ENCODE measurements at places on chromosomes 12 and 14. TPM values are rescaled to one million over a fixed set of nuclear protein-coding genes. Genes with fewer than 3 reads are reported as not detected.

P2RX2 gene
- total RNA-seq, result not detected

PLEKHD1 gene
- under 0.01 TPM for total RNA-seq

ADCY4 gene
- total RNA-seq, result 1.3 TPM

DMAC2L gene
- 4.8 TPM for total RNA-seq

PPP1R1A gene
- not detected for total RNA-seq

LRFN5 gene
- 3.6 TPM for total RNA-seq

KLHL33 gene
- 1.5 TPM for total RNA-seq

OR10P1 gene
- total RNA-seq, result not detected

KRT78 gene
- total RNA-seq, result not detected

DNA sequence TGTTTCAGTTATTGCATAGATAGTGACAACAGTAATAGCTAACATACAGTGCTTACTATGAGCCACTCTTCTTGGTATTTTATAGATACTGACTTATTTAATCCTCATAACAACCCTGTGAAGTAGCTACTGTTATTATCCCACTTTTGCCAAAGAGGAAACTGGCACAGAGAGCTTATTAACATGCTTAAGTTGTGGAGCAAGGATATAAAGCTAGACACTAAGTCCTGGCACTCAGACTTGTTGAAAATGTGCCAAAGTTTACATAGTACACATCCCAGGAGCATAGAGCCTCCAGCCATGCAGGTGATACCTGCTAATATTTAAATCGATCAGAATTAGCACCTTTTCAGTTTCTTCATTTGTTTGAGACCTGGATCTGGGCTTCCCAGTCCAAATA is 41.8 kb downstream of the VEZT start:
- DNase-seq, result no peak

- no peak for DNase-seq
Measured at GRCh38 chr12:120498870-120499515, 3.1 kb downstream of the DYNLL1 start.

- no peak for DNase-seq
Measured at GRCh38 chr14:63877550-63877939, 24.7 kb downstream of the SYNE2 start.

DNA sequence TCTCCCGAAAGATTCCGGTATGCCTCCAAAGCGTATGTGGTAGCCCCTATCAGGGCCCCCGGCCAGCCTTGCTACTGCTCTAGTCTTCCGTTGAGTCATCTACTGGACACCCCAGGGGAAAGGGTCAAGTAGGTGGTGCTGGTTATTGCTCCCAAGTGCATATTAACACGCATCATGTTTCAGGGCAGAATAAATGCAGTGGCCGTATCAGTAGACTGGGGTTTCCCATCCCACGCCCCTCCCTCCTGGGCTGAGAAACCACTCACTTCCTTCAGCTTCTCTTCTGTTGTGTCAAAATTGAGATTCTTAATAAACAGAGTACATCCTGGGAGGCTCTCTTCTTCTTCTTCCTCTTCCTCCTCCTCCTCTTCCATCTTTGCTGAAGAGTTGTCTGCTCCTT is 39.3 kb downstream of the RBM19 start:
- no peak for DNase-seq

GRCh38 chr12:102633981-102634605 is 153.7 kb upstream of the IGF1 start:
- DNase-seq, result peak; percentile 70

DNA sequence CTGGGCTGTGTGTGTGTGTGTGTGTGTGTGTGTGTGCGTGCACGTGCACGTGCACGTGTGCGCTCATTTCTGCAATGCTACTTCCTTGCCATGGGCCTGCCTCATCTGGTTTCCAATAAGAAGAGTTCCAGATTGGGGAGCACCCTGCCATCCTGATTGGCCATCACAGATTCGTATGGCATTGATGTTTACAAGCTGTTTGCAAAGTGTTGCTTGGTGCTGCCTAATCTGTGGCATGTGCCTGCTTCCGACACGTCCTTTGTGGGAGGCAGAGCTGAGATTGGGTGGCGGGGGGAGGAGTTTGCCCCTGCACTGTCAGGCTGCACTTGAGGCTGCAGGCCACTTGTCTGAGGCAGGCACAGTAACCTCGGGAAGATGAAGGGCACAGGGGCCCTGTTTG is 39.2 kb downstream of the SAMD4A start:
- DNase-seq, result peak; percentile 27

GRCh38 chr12:31288381-31288780 is 37.6 kb downstream of the SINHCAF start:
- no peak for DNase-seq

GRCh38 chr12:23093488-23093887 is 468.5 kb downstream of the ETNK1 start:
- DNase-seq, result peak; percentile 46

DNA sequence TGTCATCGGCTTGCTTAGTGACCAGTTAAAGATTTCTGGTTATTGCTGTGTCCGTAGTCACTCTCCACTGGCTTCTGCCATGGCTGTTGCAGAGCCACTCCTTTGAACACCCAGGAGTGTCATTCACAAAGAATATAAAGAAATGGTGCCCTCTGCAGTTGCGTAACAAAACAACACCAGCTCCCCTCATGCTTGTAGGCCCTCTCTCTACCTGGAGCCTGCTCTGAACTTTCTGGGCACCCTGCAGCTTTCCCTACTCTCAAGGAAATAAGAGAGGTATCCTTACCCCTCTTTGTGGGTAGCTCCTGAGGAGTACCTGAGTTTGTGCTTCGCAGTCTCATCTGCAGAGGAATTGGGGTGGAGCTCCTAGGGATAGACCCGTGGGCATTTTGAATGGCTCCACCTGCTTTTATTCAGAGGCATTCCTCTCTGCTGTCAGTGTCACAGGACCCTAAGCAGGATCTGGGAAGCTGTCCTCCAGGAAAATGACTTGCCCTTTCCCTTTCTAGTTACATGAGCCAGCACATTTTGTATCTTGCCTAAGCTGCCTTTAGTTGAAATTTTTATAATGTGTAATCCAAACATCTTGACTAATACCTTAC is 97.2 kb upstream of the TMEM260 start:
- DNase-seq, result peak; percentile 14

DNA sequence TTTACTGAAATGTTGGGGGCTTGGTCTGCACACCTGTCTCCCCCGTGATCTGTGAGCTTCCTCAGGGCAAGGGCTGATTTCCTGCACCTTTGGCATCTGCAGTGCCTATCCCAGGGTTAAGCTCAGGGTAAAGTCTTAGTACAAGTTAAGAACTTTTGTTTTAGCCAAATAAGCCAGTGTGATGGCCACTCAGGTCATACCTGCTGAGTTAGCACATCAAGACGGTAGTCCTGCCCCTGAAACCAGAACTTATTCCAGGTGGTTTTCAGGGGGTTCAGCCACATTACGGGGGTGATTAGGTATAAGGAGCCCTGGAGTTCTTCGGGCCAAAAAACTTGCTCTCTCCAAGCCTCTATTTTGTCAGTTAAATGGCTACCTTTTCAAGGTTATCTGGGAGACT is 21.6 kb upstream of the CHST11 start:
- DNase-seq, result no peak

GRCh38 chr14:53273671-53274072 is 120.5 kb upstream of the DDHD1 start:
- no peak for DNase-seq
